Cortex of kidney (tissue), 1 donor: ENCODE measurements at places on chromosomes 11 and 22.

DNA sequence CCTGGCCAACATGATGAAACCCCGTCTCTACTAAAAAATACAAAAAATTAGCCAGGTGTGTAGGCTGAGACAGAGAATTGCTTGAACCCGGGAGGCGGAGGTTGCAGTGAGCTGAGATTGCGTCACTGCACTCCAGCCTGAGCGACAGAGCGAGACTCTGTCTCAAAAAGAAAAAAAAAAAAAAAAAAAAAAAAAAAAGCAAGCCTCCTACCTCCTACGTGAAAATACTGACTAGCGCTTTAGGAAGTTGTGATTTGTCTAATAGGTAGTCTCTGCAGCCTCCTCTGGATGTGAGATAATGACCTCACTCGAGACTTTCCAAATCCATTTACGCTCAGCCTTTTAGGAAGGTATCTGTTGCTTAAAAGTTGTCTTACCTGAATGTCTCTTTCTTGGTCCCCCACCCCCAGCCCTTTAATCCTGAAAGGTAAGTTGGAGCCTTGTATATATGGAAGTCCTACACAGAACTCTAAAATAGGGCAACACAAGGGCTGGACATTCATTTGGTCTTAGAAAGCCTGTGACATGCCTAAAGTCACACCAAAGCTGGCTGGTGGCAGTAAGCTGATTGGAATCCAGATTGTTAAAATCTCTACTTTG is 5.5 kb downstream of the SEPTIN3 start:
- DNase-seq = no peak

DNA sequence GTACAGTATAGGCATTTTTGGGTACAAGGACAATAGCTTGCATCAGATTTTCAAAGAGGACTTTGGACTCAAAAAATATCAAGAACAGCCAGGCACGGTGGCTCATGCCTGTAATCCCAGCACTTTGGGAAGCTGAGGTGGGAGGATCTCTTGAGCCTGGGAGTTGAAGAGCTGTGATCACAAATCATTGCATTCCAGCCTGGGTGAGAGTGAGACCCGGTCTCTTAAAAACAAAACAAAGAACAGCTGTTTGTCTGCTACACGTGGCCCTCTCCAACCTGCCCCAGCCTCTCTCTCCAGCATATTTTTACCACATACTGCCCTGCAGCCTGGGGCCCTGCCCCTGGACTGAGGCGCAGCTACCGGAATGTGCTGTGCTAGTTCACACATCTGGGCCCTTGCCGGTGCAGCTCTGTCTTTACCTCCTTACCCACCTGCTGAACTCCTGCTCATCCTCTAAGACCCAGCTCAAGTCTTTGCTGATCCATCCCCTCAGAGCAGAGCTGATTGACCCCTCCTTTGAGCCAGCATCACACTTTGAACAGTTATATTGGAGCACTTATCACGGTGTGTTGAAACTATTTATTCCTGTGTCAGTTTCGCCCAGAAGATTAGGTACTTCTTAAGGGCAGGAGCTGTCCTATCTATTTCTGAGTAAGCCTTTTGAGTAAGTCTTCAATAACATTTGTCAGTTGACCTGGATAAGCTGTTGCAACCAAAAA is 29.4 kb downstream of the GRIK4 start:
- DNase-seq = no peak

GRCh38 chr22:30240541-30241417 is 5.8 kb downstream of the LIF start:
- no peak for DNase-seq

DNA sequence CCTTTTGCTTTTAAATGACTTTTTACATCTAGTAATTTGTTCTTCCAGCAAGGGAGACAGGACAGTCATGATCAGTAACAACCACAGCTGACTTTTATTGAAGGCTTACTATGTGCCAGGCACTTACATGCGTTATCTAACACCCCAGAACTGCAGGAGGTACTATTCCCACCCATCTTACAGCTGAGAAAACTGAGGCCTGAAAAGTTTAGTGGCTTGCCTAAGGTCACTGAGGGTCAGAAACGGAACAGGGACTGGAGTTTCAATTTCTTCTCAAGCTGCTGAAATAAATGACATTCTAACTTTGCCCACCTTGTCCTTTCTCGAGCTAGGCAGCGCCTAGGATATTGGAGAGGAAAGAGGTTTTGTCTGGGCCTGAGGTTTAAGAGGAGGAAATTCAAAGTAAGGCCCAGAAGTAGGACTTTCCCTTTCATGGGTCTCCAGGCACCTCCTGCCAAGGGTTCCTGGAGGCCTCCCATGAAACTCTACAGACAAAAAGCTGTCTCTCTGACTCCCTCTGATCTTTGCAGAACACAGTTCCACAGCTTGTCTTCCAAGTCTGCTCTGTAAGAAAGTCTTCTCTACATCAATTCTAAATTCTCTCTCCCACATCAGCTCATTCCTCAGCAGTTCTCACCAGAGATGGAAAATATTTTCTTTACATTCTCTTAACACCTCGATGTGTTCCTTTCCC is 102.2 kb downstream of the NAT10 start:
- no peak for DNase-seq

DNA sequence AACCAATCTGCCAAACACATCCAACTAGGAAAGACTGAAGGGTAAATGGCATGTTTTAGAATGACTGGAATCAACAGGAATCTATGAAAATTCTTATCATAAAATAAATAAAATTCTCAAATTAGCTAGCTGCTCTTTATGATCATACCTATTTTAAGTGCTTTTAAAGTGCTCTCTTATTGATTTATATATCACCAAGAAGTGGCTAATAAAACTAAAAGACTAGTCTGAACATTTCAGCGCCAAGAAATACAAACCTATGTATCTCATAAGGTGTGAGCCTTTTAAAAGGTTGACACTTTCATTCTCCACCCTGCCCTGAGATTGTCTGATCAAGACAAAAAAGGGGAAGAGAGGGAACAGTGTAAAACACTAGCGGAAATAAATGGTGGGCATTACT is 136.8 kb upstream of the ARHGAP42 start:
- DNase-seq = no peak

- DNase-seq = no peak
These were observed 49.3 kb downstream of the BDNF start for GRCh38 chr11:27650988-27651387.

DNA sequence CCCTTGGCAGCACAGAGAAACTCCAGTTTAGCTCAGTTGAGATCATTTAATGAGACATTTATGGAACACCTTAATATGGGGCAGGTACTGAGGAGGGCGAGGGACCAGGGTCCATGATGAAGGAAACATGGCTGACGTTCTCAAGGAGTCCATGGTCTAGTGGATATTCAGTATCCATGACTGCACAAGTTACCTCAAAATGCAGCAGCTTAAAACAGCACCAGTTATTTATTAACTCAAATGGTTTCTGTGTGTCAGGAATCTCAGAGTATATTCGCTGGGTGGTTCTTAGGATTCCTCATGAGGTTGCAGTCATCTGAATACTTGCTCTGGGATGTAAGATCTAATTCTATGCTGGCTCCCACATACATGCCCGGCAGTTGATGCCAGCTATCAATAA is 346.8 kb downstream of the LARGE1 start:
- no peak for DNase-seq

- no peak for DNase-seq
These were observed 51.1 kb downstream of the USP35 start for GRCh38 chr11:78239781-78240180.

- DNase-seq = no peak
These were observed 41.6 kb upstream of the PAK1 start for GRCh38 chr11:77515483-77515882.

GRCh38 chr11:31366795-31367194 is 2.7 kb downstream of the DCDC1 start:
- no peak for DNase-seq

DNA sequence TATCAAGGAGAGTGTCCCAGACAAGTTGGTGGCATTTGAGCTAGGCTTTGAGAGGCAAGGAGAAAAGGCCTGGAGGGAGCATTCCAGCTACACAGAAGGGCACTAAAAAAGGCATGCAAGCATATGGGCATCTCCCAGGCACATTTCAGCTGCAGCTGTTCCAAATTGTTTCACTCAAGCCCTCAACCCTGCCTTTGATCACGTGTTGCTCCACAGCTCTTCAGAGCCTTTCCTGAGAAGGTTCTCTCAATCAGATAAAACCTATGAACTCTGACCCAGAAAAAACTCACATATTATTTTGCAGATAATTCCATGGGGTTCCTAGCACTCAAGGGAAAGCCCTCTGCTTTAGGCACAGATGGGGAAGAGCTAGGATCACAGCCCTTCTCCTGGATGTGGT is 24.4 kb upstream of the HSPA8 start:
- no peak for DNase-seq

DNA sequence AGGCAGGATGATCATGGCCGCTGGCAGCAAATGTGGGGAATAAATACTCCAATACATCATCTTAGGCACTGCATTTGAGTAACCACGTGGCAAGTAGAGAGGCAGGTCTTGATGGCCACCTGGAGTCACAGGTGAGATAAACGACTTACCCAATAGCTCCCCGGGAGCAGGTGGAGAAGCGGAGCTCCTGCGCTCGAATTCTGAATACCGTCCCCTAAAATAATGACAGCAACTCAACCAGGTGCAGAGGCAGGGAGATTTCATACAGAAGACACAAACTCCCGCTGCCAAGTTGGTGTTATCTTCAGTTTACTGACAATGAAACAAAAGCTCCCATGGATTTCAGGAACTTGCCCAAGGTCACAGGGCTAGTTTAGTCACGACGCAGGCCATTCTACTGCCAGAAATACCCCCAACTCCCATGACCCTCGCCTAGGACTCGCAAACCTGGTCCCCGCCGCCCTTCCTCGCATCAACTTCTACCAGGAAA is 437 bp downstream of the SLC43A3 start:
- DNase-seq = no peak
